ENCODE measurements at places on chromosomes 11 and 22.

DNA sequence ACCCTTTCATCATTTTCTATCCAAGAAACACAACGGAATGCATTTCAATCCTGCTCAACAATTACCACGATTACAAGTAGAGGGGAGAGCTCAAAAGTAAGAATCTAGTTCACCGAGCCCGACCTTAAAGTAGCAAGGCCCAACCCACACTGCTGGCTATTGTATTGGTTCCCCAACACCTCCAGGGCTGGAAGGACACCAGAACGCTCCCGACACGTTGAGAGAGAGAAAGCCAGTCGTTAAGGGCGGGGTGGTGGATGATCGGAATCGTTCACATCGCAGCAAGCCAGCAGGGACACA is 690 bp downstream of the CKAP5 start:
- no peak for DNase-seq

- DNase-seq: no peak
Observed at GRCh38 chr11:112241486-112241885, 15.3 kb downstream of the PTS start.

- no peak for DNase-seq
Observed at GRCh38 chr11:122025757-122026156, 90.3 kb downstream of the BLID start.

DNA sequence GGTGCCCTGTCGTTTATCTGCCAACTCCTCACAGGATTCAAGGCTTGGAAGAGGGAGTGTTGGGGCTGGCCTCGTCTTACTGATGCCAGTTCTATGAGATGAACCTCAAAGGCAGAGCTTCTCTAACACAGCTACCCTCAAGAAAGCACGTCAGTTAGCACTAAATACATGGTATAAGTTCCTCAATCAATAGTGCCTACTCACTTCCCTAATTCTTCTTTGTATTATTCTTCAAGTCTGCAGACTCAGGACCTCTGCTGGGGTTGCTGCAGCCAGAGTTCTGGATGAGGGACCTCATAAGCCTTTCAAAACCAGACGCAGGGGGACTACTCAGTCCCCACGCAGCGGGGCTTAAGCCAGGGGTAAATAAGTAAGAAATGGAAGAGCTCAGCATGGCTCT is 118.3 kb downstream of the VPREB1 start:
- no peak for DNase-seq

GRCh38 chr11:8207080-8208000 is 38.5 kb upstream of the RIC3 start:
- DNase-seq: no peak

All from T-helper 2 cell treated with Interferon-gamma antibody and Interleukin-4, amounts not matched to agents 5 μg/mL and 100 μg/mL, for 36 hours (primary cell).